ENCODE measurements at places on chromosomes 7 and 10. TPM values are rescaled to one million over a fixed set of nuclear protein-coding genes. Genes with fewer than 3 reads are reported as not detected.

- H3K4me1 ChIP-seq, result no peaks in the 10 kb centered on the region
- H3K36me3 ChIP-seq, result no peaks in the 10 kb centered on the region
- H3K4me3 ChIP-seq, result no peak overlapping the region
- DNase-seq, result no peak
- peaks cover 19% of the 10 kb centered on the region for H3K27me3 ChIP-seq
- no peak overlapping the region for H3K27ac ChIP-seq
These were observed 101.5 kb downstream of the MICALL2 start for GRCh38 chr7:1357601-1358271.

ATRNL1 gene
- 0.18 TPM for total RNA-seq

- H3K4me1 ChIP-seq, result no peaks in the 10 kb centered on the region
- H3K4me3 ChIP-seq, result no peak overlapping the region
- H3K36me3 ChIP-seq, result no peaks in the 10 kb centered on the region
- no peak for DNase-seq
- no peak overlapping the region for H3K27ac ChIP-seq
These were observed 19.0 kb downstream of the AQP1 start for GRCh38 chr7:30930621-30931020.

OR2A12 gene
- total RNA-seq, result not detected

DNA sequence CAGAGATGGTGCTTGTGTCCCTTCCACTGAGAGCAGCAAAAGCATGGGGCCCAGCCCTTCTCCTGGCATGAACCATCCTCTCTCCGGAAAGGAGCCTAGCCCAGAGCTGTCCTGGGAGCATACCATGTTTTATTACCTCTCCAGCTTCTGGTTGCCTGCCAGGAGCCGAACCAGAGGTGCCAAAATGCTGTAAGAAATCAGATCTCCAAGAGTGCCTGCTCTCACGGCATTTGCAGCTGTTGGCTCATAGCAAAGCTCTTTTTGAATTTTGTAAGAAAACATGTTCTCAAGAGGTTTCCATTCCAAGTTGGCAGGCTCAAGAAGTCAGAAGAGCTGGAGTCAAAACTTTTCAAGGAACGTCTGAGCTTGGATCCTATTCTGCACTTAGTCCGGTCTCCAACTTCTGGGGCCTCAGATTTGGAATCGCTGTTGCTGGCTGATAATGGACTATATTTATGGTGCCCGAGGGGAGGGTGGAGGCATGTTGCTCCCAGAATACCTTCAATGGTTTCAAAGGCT is 211.7 kb upstream of the MKI67 start:
- H3K4me3 ChIP-seq, result no peak overlapping the region
- no peaks in the 10 kb centered on the region for H3K4me1 ChIP-seq

GRCh38 chr10:43820663-43821062 is 172.0 kb upstream of the ZNF32 start:
- H3K27ac ChIP-seq, result no peak overlapping the region
- H3K4me3 ChIP-seq, result no peak overlapping the region
- H3K27me3 ChIP-seq, result no peaks in the 10 kb centered on the region
- no peaks in the 10 kb centered on the region for H3K36me3 ChIP-seq
- H3K4me1 ChIP-seq, result peaks cover 8% of the 10 kb centered on the region

UCMA gene
- total RNA-seq, result not detected

DNA sequence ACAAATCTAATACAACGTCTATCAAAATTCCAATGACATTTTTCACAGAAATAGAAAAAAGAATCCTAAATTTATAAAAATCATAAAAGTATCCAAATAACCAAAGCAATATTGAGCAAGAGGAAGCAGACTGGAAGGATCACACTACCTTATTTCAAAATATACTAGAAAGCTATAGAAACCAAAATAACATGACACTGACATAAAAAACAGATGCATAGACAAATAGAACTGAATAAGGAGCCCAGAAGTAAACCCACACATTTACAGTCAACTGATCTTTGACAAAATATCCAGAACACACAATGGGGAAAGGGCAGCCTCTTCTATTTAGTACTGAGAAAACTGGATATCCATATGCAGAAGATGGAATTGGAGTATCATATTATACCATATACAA is 217.5 kb downstream of the MACC1 start:
- no peak for DNase-seq
- H3K27ac ChIP-seq, result no peak overlapping the region

- no peaks in the 10 kb centered on the region for H3K36me3 ChIP-seq
- no peak for DNase-seq
- no peak overlapping the region for H3K4me3 ChIP-seq
- no peak overlapping the region for H3K27ac ChIP-seq
These were observed 46.4 kb downstream of the CASD1 start for GRCh38 chr7:94556028-94556427.

- peaks cover 5% of the 10 kb centered on the region for H3K27me3 ChIP-seq
- no peak overlapping the region for H3K4me3 ChIP-seq
These were observed 205.1 kb upstream of the CXCL12 start for GRCh38 chr10:44589944-44590449.

DNA sequence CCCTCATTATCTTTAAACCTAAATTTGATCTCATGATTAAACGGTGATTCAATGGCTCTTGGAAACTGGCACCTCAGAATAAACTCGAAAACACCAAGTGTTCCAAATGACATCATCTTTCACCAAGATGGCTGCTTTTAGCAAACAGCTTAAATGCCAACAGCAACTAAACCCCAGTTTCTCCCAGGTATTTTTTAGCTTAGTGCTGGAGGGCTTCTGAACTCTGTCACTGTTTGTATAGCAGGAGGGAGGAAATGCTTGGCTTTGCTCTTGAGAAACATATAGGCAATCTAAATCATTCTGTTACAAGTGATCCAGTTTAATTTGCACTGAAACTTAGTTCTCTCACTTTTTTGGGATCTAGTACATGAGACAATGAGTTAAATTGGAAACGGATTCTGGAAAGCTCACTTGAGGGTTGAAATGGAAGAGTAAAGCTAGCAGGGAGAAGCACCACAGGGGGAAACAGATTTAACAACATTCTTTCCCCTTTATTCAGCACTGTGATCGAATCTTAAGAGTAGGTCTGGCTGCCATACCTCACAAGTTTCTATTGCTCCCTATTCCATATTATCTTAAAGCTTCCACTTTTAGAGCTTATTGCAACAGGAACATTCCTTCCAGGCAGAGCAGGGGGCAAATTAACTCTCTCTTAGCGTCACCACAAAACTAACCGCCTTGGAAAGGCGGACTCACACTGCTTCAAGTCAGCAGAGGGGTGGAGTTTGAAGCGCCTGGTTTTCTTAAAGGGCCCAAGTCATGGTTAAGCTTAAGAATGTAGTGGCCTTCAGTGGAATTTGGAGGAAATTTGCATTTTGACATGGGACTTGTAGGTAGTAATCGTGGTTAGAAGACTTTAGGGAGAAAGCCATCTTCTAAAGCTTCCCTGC is 1.8 kb upstream of the CCDC6 start:
- peak overlapping the region; percentile 35 for H3K4me3 ChIP-seq
- H3K27ac ChIP-seq, result peak overlapping the region; percentile 42
- H3K36me3 ChIP-seq, result no peaks in the 10 kb centered on the region
- peak; percentile 85 for DNase-seq
- peaks cover 3% of the 10 kb centered on the region for H3K4me1 ChIP-seq

DNA sequence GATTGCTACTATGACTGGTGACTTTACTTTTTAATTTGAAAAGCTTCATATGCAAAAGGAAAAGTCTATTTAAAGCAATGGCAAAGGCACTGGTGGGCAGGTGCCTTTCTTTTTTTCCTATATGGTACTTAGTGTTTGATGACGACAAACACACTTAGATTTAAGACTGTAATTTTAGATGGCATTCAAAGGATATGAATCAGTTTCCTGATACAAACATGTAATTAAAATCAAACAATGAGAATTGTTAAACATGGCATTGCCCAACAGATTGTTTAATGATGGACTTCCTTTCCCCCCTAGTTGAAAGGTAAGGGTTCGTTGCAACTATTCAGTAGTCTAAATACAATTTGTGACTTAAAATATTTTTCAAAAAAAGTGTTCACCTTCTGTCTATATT is 106.5 kb upstream of the SEMA3C start:
- H3K27ac ChIP-seq, result no peak overlapping the region
- H3K27me3 ChIP-seq, result no peaks in the 10 kb centered on the region
- no peak for DNase-seq
- H3K36me3 ChIP-seq, result no peaks in the 10 kb centered on the region
- no peak overlapping the region for H3K4me3 ChIP-seq
- H3K4me1 ChIP-seq, result no peaks in the 10 kb centered on the region

DNA sequence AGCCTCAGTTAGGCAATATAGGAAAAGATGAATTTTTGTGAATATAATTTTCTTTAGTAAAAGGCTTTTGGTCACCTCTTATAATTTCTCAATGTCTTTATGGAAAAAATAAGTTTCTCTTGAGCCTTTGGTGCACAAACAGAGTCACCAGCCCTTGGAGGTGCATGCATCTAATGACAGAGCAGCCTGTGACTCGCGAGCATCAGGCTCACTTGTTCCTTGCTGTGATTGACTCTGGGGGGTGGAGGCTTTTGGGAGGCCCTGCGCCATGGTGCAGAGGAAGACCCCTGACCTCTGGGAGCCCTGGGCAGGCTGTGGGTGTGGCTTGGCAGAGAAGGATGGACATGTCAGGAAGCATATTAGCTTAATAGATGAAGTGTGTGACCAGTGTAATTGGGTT is 60.2 kb downstream of the FIGNL1 start:
- H3K27ac ChIP-seq, result no peak overlapping the region
- H3K27me3 ChIP-seq, result no peaks in the 10 kb centered on the region
- no peak for DNase-seq
- no peaks in the 10 kb centered on the region for H3K4me1 ChIP-seq

DNA sequence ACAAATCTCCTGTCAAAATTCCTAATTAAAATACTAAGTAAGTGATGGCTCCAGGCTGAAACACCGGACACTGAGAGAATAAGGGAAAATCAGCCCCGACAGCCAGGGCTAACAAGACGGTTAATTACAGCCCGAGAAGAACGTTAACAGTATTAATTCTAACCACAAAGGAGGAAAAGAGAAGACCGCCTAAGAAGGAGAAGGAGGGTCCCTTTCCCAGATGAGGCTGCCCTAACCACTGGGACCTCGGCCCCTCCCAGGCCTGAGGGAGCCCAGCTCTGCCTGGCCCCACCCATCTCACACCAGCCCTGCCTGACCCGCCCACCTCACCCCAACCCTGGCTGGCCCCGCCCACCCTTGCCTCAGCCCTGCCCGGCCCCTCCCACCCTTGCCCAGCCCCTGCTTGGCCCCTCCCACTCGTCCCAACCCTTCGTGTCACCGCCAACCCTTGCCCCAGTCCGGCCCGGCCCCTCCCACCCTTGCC is 51.3 kb downstream of the PWWP2B start:
- no peak for DNase-seq
- peaks cover 13% of the 10 kb centered on the region for H3K4me1 ChIP-seq
- H3K27ac ChIP-seq, result no peak overlapping the region
- no peak overlapping the region for H3K4me3 ChIP-seq
- no peaks in the 10 kb centered on the region for H3K27me3 ChIP-seq
- no peaks in the 10 kb centered on the region for H3K36me3 ChIP-seq

- no peaks in the 10 kb centered on the region for H3K36me3 ChIP-seq
- H3K4me1 ChIP-seq, result no peaks in the 10 kb centered on the region
- peaks cover 9% of the 10 kb centered on the region for H3K27me3 ChIP-seq
- H3K4me3 ChIP-seq, result no peak overlapping the region
- DNase-seq, result no peak
- H3K27ac ChIP-seq, result no peak overlapping the region
These were observed 18.3 kb upstream of the ADCYAP1R1 start for GRCh38 chr7:31033674-31034300.

LIPK gene
- total RNA-seq, result not detected

GRCh38 chr10:126015413-126015812 is 119.0 kb downstream of the FANK1 start:
- no peak for DNase-seq
- H3K4me1 ChIP-seq, result peaks cover 9% of the 10 kb centered on the region
- peaks cover 34% of the 10 kb centered on the region for H3K27me3 ChIP-seq
- no peaks in the 10 kb centered on the region for H3K36me3 ChIP-seq
- no peak overlapping the region for H3K4me3 ChIP-seq

PRRT4 gene
- total RNA-seq, result not detected

- H3K4me1 ChIP-seq, result peaks cover 6% of the 10 kb centered on the region
- DNase-seq, result no peak
- no peak overlapping the region for H3K27ac ChIP-seq
- H3K36me3 ChIP-seq, result no peaks in the 10 kb centered on the region
These were observed 39.0 kb upstream of the TMEM229A start for GRCh38 chr7:124071843-124072242.

DNA sequence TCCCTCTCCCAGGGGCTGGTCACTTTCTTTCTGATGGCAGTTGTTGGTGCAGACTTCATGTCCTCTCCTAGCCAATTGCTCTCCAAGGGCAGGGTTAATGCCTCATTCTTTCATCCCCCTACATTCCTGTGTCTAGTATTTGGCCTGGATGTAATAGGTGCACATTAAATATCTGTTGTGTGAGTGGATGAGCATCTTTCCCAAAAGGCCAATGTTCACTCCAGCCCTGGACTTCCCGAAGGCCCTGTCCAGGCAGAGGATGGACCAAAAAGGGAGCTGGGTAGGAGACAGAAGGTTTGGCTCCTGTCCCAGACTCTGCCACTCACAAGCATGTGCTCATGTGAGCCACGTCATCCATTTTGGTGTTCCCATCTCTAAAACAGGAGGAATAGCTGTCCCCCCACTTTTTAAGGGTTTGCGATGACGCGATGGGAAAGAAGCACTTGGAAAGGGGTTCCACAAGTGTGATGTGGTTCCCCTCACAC is 47.5 kb downstream of the RGS10 start:
- H3K4me1 ChIP-seq, result peaks cover 31% of the 10 kb centered on the region
- H3K27me3 ChIP-seq, result no peaks in the 10 kb centered on the region
- no peak overlapping the region for H3K4me3 ChIP-seq
- peak overlapping the region; percentile 83 for H3K27ac ChIP-seq
- DNase-seq, result peak; percentile 42

GRCh38 chr10:96352027-96352426 is 6.8 kb downstream of the OPALIN start:
- H3K4me1 ChIP-seq, result no peaks in the 10 kb centered on the region
- H3K36me3 ChIP-seq, result no peaks in the 10 kb centered on the region
- H3K4me3 ChIP-seq, result no peak overlapping the region
- no peak for DNase-seq
- no peak overlapping the region for H3K27ac ChIP-seq

DNA sequence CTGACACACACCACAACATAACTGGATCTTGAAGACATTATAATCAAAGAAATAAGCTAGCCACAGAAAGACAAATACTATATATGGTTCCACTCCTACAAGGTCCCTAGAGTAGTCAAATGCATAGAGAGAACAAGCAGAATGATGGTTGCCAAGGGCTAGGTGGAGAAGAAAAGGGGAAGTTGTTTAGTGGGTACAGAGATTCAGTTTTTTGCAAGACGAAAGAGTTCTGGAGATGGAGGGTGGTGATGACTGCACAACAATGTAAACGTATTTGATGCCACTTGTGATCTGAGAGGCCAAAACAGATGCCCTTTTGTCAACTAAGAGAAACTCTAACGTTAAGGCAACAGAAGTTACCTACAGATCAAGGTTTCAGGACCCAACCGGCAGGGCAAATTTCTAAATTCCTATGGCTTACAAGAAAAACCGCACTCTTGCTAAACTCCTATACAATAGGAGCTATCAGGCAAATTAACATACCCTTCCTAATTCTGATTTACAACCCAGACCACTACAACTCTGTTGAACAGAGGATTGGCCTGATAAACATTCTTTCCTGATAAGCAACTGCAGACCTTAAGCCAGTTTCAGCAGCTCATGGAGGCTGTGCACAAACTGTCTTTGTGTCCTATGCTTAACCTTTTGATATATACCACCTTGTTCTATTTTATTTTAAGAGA is 69.0 kb downstream of the FAM107B start:
- no peak overlapping the region for H3K27ac ChIP-seq
- no peak for DNase-seq
- no peaks in the 10 kb centered on the region for H3K27me3 ChIP-seq
- no peaks in the 10 kb centered on the region for H3K36me3 ChIP-seq
- no peak overlapping the region for H3K4me3 ChIP-seq
